ENCODE measurements at places on chromosomes 6 and 20.

DNA sequence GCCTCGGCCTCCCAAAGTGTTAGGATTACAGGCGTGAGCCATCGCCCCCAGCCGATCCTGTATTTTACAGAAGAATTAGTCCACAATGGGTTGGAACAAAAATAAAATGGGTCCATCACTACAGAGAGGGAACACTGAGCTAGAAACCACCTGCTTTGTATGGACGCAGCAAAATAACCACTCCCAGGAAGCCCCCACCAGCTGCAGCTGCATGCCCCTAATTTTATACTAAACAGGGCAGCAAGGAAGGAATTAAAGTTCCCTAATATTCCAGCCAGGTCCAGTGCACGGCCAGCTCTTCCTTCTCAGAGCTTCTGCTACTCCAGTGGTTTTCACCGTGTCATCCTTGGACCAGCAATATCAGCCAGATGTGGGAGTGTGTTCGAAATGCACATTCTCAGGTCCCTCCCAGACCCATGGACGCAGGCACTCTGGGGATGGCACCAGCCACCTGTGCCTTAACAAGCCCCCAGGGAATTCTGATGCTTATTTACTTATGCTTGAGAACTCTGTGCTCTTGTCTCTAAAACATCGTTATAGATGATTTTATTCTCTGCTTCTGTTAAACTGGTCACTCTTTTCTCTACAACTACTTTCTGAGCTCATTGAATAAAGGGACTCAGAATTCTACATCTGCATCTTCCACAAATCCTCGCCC, 189.5 kb upstream of the SLC24A3 start:
- DNase-seq = no peak

GRCh38 chr20:54726687-54727300, 251.4 kb downstream of the DOK5 start:
- DNase-seq = no peak

DNA sequence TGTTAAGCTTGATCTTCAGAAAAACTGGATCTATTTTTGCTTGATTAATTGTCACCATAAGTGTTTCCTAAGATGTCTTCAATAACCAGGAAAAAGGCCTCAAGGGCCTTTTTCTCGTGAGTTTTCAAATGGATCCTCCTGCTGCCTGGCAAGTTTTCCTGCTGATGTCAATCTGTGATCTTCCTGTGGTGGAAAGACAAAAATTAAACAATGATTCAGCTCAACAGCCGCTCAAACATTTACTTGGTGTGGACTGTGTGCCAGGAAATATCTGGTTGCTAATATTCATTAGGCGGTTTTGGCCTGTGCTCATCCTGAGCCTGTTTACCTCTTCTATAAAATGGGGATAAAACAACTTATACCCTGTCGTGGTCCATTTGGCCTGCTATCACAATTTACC, 35.4 kb upstream of the SSTR4 start:
- DNase-seq = no peak

DNA sequence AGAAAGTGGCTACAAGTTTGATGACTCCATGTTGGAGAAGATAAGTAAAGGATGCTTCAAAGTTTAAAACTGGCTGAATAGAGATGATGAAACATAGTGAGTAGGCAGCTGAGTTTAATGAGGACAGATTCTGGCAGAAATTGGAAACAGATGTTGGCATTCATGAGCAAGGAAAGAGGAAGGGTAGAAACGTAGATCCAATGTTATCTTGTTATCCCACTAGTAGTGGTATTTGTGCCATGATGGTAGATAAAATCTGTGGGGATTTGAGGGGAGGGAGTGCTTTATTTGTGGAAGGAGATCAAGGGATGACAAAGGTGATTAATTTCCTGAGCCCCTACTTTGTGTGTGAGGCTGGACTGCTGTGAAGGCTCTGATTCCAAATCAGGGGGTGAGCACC, 69.5 kb downstream of the MRAP2 start:
- DNase-seq = no peak

GRCh38 chr6:71855406-71855805, 30.9 kb upstream of the RIMS1 start:
- DNase-seq = no peak

DNA sequence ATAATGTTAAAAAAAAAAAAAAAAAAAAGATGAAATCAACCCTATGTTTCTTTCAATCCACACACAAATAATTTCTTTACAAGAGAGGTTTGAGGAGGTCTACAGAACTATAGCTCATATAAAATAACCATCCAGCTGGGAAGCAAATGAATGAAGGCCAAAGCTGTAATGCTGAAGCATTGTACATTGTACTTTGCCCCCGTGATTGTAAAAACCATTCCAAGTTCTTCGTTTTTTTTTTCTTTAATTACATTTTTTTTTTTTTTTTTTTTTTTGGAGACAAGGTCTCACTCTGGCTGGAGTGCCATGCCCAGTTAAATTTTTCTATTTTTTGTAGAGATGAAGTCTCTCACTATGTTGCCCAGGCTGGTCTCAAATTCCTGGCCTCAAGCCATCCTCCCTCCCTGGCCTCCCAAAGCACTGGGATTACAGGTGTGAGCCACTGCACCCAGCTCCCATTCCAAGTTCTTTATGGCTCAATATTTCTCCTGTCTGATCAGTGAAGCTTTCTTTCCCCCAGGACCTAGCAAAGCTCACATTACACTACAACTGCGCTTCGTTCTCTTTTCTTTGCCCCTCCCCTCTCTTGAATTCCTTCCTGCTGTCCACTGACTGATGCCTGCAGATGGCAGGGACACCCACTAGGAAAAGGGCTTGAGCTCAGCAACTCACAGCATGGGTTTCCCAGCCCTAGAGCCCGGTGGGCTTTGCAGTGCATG, 53.0 kb upstream of the NOP56 start:
- no peak for DNase-seq

- DNase-seq = peak; percentile 41
These were observed 76.8 kb downstream of the REV3L start for GRCh38 chr6:111406200-111406721.

- no peak for DNase-seq
These were observed 519.2 kb upstream of the MAP3K7 start for GRCh38 chr6:91106083-91106482.

DNA sequence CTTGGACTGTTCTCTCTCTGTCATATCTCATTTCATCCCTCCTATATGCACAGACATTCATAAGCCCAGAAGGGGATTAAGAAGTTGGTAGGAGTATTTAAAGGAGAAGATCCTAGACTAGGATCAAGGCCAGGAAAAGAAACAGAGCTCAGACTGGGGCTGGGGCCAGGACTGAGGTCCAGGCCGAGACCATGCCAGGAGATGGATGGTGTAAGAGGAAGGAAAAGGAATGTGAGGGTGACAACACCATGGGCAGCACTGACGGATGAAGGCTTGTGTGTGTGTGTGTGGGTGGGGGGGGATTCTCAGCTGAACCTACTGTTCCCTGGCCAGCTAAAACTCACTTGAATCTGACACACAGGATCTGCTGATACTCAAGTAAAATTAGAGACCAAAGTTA, 182.1 kb downstream of the KIF6 start:
- DNase-seq = no peak

- no peak for DNase-seq
These were observed 42.6 kb upstream of the SCML4 start for GRCh38 chr6:107866606-107867301.

DNA sequence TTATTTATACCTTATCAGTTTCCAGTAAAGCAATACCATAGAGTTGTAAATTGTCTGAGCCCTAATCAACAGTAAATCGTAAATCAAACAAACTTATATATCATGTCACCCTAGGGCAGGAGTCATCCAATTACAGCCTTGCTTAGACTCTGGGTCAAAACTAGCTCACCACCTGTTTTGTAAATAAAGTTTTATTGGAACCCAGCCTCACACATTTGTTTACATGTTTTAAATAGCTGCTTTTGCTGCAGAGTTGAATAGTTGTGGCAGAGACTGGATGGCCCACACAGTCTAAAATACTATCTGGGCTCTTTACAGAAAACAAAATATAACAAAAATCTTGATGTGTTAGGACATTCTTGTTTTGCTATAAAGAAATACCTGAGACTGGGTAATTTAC, 94.4 kb downstream of the MKKS start:
- DNase-seq = no peak

DNA sequence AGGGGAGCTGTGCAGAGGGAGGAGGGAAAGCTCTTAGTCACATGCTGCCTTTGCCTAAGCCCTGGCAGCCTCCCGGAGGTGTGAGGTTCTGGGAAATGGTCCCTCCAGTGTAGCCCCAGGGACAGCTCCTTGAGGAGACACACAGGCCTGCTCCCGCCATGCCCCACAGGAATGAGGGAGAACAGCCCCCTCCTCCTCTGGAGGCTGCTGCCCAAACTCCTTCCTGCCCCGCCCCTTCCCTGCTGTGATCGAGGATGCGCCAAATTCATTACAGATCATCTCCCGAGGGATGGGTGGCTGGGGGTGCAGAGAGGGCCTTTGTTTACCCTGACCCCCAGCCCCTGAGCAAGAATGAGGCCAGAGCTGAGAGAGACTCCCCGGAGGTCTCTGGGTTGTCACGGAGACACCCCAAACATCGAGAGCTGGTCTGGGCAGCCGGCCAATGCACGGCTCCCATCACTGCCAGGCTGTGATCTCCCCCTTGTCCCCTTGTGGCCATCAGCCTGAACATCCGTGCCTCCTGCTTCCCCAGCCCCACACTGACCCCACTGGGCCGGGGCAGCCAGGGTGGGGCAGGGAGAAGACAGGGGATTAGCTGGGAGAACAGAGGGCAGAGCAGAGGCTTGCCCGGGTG, 8.4 kb downstream of the CYP21A2 start:
- peak; percentile 70 for DNase-seq

DNA sequence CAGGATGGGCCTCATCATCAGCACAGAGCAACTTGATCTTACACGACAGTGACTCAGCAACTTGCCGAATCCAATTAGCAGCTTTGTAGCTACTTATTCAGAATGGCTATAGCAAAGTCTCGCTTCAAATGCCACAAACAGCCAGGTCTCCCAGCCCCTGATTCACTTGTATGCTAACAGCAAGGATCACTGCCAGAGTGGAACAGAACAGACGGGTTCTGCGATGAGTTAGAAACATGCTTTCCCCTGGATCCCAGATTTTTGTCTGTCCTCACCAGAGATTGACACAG, 254.4 kb downstream of the NRN1 start:
- DNase-seq = no peak

- DNase-seq = no peak
These were observed 1214.8 kb upstream of the GJE1 start for GRCh38 chr6:140917911-140918310.

GRCh38 chr6:165837948-165838745, 175.1 kb upstream of the PDE10A start:
- no peak for DNase-seq

- DNase-seq = no peak
These were observed 100.9 kb downstream of the RNF144B start for GRCh38 chr6:18488004-18488403.

GRCh38 chr20:47356526-47357295, at the start of gene ZMYND8:
Gene ZMYND8 (minus strand): TSS chr20:47356699. CDS start chr20:47356670, 29 bp downstream.
- peak; percentile 97 for DNase-seq

DNA sequence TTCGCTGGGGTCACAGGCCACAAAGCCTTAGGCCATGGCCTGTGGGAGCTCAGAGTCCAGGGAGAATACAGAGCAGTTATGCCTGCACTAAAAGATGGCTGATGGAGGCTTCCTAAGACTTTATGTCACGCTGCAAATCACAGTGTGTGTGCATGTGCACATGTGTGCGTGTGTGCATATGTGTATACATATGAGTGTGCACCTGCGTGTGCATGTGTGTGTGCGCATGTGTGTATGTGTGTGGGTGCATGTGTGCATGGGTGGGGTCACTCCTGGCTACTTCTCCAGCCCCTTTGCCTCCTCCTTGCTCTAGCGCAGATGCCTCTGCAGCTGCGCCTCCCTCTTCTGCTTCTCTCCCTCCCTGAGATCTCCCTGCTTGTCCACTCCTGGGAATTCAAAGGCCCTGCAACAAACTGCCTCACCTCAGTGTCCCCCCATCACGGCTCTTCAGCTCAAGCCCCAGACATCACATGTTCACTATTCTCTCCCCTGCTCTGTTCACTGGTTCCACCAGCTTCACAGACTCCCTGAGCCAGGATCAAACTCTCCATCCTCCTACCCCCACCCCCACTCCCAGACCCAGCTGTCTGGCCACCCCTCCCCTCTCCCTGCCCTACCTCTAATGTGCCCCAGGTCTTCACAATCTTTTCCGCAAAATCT, 84.4 kb upstream of the NNAT start:
- DNase-seq = no peak

DNA sequence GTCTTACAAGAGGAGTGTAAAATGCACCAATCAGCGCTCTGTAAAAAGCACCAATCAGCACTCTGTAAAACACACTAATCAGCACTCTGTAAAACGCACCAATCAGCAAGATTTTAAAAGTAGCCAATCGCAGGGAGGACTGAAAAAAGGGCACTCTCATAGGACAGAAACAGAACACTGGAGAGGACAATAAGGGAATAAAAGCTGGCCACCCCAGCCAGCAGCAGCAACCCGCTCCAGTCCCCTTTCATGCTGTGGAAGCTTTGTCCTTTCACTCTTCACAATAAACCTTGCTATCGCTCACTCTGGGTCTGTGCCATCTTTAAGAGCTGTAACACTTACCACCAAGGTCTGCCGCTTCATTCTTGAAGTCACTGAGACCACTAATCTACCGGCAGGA, 1.7 kb upstream of the AIG1 start:
- DNase-seq = no peak

GRCh38 chr20:36460648-36461599, 80.4 kb upstream of the MYL9 start:
- peak; percentile 98 for DNase-seq

DNA sequence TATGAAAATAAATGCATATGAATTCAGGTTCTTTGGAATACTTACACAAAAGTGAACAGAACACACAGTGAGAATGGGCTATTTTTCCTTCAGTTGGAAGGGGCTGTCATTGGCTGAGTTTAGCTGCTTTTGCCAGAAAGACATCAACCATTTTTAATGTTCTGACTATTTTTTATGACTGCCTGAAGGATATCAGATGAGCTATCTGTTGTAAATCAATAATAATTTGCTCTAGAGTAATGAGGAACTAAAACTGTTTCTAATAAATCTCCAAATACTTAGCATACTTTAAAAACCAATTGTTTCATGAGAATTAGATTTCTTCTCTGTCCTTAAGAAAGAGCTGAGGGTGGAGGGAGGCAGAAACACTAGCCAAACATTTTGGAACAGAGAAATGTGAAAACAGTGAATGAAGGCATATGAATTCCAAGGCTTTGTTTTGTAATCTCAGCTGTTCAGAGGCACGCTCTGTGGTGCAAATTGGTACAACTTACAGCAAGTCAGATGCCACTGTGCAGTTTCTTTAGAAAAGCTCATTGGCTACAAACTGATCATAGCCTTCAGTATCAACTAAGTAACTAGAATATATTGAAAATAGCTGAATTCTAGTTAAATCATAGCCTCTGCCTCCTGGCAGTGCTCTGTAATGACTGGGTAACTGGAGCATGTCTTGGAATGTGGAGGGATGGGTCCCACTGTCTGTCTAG, 228.9 kb upstream of the JAG1 start:
- no peak for DNase-seq

DNA sequence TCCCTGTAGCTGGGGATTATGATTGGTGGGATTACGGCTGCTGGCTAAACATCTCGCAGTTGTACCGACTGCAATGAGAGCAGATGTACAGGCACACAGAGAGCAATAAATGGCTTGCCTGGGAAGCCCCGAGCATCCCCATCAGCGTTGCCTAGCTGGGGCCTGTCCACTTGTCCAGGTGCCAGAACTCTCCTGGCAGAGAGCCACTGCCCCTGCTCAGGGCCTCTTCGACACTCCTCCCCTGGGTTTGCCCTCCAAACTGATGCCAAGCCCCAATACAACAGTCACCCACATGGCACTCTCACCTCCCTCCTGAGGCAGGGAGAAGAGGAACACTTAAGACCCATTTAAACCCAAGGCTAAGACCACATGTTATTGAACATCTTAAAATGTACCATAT, 715.1 kb downstream of the PTPRT start:
- DNase-seq = no peak

GRCh38 chr6:105894556-105894955, 191.6 kb upstream of the PRDM1 start:
- DNase-seq = no peak

All from stomach (tissue), 19 donors.